ENCODE measurements at places on chromosomes 1 and 21. TPM values are rescaled to one million over a fixed set of nuclear protein-coding genes. Genes with fewer than 3 reads are reported as not detected.

Gene GGPS1
- 42.4 TPM for total RNA-seq

Gene LMOD1
- total RNA-seq = 92.6 TPM

Gene B3GALNT2
- 19.5 TPM for total RNA-seq

Gene TXNDC12
- 44.3 TPM for total RNA-seq

Gene HAPLN2
- total RNA-seq = 1.4 TPM

Gene WNT9A
- 11.1 TPM for total RNA-seq

Gene HES5
- total RNA-seq = not detected

Gene FCRL4
- total RNA-seq = not detected

Gene ADORA3
- total RNA-seq = 3.8 TPM

Gene OR2W3
- total RNA-seq = not detected

Gene CPT2
- 15.3 TPM for total RNA-seq

Gene FCAMR
- not detected for total RNA-seq

Gene LCE3E
- not detected for total RNA-seq

Gene SYPL2
- 2.4 TPM for total RNA-seq

Gene RGS4
- 1.0 TPM for total RNA-seq

Gene SMIM1
- total RNA-seq = 21.4 TPM

Gene KRTAP21-2
- not detected for total RNA-seq
